ENCODE measurements at places on chromosomes 5 and 9.

GRCh38 chr9:127081250-127082185, 40.9 kb downstream of the ANGPTL2 start:
- no peak for DNase-seq

GRCh38 chr9:34328500-34328986, 525 bp downstream of the KIF24 start:
- DNase-seq = no peak

DNA sequence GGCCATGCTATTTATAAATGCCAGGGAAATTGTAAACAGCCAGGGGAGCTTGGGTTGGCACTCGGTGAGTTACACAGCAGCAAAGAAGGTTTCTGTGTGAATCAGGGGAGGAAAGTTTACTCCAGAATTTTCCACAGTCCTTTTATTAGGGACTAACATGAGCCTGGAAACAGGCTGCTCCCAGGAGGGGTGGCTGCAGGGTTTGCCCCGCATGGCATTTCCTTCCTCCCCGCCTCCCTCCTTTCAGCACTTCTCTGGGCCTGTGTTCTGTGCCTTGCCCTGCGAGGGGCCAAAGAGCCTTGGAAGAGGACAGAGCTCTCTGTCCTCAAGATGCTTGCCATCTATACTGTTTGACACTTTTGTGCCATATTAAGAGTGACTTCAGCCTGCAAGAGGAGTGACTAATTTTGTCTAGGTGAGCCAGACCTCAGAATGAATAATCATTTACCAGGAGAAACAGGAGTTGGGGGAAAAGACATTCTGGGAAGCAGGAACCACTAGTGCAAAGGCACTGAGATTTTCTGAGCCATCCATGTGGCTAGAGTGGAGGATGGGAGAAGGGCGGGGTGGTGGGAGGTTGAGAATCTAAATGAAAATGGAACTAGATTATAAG, 1.8 kb downstream of the GSN start:
- no peak for DNase-seq

DNA sequence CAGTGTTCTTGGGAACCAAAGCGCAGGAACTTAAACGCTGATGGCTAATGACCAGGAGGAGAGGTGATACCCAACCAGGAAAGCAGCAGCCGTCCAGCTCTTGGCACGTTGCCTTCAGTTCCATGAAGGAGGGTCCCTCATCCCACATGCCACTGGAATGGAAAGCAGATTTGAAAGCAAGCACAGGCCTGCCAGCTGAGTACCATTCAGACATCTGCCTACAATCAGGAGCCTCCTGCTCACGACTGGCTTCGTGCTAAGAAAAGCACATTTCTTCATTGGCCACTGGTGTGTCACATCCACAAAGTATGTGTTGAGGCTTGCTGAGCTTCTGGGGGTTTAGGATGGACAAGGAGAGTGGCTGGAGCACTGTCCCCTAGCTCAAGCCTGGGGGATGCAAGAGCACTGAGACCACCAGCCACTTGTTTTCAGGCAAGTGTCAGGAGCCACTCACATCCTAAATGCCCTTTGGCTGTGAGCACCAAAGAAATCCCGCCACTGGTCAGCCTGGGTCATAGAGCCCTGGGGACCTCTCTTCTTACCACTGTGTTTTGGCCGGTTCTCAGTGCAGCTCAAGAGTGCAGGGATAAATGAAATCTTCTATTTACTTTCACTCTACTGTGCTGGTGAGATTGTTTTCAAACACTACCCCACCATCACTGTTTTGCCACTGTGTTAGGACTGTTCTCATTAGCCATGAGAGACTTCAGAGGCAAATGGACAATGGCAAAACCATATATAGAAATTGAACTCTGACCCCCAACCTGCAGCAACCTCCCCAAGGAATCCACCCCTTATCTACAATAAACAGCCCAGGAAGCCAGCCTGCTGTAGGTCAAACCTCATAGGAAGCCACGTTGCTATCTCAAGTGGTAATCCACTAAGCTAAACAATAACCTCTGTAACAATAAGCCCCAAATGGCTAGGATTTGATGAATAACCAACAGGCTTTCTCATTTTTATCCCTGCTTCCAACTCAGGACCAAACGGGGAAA, 58.3 kb downstream of the MTX3 start:
- DNase-seq = no peak

GRCh38 chr5:139955616-139956273, 87.4 kb downstream of the NRG2 start:
- DNase-seq = no peak
